HL-60 (cell line): ENCODE measurements at places on chromosomes 7 and 10.

GRCh38 chr7:45937301-45937700, 16.2 kb upstream of the IGFBP3 start:
- DNase-seq, result peak; percentile 59

GRCh38 chr10:112454910-112455779, 8.1 kb downstream of the VTI1A start:
- DNase-seq, result no peak

- peak; percentile 28 for DNase-seq
Measured at GRCh38 chr10:123583639-123584418, 82.3 kb upstream of the GPR26 start.

- DNase-seq, result no peak
Measured at GRCh38 chr7:25835197-25835596, 316.8 kb upstream of the NFE2L3 start.

DNA sequence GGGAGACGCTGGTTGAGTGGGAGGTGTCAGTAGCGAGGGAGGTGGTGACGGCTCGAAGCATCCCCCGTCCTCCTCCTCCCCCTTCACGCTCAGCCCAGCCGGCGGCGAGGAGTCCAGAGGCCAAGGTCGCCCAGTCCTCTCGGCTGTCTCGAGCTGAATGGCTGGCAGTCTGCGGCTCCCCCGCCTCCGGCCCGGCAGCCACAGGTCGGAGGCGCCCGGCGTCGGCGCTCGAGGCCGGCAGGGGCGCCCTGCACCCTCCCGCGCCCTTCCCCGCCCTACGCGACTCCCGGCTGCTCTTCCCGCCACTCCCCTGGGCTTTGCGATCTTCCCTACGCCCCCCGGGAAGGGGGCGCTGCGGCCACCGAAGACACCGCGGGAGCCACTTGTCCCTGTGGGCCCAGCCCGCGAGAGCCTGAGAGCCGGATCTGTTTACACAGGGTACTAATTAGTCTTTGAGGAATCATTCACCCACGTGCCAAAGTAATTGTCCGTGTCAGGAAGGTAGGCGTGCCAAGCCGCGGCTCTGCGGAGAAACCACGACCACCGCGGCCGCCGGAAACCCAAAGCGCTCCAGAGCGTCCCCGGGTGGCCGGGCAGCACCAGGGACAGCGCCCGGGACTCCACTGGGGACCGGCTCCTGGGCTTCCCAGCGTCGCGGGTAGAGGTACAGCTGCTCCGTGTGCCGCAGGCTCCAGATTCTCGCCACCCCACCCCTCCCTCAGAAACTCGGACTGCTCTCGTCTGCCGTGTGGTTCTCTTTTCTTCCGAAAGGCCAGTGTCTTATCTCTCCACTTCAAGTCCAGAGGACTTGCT, at the start of gene NXPH1:
Gene NXPH1 (plus strand): TSS at position 133 of the 813 bp plus-strand sequence.
- DNase-seq, result no peak

- DNase-seq, result no peak
Measured at GRCh38 chr10:122181041-122181732, 89.9 kb upstream of the BTBD16 start.

GRCh38 chr10:49666685-49667084, 12.8 kb upstream of the C10orf53 start:
- DNase-seq, result no peak

DNA sequence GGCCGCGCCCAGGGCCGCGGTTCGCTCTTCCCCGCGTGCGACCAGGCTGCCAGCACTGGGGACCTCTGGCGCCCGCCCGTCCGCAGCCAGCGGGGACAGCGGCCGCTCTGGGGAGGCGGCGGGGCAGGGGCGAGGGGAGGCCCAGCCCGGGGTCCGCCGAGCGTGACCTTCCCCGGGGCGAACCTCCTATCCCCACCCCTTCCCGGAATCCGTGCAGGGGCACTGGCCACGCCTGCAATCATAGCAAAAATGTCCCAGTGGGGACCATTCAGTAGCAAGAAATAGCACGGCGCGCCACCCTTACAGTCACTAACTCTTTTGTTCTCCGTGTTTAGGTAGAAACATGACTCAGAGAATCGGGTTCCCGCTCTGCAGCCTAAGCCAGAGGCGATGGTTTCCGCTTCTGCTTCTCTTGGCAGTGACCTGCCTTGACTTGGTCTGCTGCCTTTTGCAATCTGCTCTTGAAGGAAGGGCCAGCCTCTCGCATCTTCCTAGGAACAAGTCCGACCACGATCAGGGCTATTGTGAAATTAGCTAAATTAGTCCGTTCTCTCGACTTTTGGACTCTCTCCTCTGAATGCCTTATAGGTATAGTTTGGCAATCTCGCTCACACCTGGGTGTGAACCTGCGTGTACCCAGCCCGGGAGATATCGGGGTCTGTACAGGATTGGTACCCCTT, 79.3 kb upstream of the ACBD5 start:
- peak; percentile 57 for DNase-seq

GRCh38 chr7:131878777-131879176, 322.3 kb upstream of the PODXL start:
- no peak for DNase-seq

GRCh38 chr10:67533376-67533775, 162.6 kb downstream of the CTNNA3 start:
- no peak for DNase-seq

DNA sequence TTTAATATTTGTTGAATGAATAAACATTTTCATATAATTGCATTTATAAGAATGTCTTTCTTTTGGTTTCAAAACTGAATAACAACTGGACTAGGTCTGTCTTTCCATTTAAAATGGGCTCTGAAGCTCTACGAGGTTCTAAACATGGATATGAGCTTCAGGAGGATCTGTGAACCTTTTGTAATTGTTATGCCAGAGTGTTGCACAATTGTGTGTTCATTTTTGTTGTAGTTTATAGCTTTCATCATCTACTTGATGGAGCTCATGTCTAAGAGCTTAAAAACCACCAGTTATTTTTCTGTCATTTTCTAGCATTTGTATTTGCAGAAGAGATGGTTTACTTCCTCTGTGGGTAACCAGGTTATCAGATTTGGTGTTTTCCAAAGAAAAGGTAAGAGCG, 265.7 kb upstream of the NPY start:
- no peak for DNase-seq

DNA sequence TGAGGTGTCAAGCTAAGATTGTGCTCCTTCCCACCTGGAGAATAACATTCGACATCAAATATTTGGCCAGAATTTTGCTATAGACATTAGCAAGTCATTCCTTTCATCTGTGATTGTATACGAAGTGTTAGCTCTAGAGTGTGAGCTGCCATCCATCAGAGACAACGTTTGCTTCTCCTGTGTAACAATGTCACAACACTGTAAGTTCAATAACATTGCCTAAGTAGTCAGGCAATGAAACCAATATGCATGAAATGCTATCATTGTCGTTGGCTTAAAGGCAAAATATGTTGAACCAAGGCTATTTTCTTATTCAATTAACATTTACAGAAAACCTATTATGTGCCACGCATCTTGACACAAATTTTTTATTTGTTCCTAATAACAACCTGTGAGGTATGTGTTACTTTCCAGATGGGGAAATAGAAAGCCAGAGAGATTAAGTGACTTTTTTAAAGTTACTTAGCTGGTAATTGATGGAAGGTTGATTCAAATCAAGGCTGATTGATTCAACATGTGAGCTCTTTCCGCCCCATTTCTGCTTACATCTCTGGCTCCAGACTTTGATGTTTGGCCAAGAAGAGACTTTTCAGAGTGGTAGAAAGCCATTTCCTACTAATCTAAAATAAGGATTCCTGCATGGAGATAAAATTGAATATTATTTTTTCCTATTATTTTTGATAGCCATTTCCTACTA, 32.0 kb downstream of the BET1 start:
- DNase-seq, result no peak

DNA sequence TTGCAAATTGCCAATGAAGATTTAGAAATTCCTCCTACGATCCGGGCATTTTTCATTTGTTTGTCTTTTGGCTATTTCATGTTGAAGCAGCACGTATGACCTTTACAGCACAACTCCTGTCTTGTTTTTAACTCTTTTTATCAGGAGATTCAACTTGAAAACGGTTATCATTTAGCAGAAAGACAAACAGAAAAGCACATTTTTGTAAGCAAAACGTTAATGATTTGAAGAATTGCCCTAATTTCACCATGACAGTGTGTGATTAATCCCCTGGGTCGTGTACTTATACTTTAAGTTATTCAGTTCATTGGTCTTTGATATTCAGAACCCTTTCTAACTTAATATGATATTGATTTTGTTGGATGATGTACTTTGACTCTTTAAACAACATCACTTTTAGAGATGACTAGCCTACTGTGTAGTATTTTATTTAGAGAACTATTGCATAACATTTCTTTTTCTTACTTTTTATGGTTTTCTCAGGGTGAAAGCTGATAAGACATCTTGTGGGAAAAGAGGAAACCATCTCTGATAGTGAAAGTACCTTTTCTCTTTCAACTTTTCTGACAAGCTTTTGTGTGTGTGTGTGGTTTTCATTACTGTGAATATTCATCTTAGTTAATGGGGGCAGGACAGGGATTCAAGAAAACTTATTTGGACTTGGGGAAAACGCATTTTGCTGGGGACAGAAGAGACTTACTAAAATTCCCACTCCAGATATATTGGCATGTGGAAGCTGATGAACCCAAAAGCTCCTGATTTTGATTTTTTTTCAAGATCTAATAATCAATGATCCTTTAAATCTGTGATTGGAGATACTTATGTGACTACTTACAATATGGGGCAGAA, 8.1 kb downstream of the HHEX start:
- no peak for DNase-seq

DNA sequence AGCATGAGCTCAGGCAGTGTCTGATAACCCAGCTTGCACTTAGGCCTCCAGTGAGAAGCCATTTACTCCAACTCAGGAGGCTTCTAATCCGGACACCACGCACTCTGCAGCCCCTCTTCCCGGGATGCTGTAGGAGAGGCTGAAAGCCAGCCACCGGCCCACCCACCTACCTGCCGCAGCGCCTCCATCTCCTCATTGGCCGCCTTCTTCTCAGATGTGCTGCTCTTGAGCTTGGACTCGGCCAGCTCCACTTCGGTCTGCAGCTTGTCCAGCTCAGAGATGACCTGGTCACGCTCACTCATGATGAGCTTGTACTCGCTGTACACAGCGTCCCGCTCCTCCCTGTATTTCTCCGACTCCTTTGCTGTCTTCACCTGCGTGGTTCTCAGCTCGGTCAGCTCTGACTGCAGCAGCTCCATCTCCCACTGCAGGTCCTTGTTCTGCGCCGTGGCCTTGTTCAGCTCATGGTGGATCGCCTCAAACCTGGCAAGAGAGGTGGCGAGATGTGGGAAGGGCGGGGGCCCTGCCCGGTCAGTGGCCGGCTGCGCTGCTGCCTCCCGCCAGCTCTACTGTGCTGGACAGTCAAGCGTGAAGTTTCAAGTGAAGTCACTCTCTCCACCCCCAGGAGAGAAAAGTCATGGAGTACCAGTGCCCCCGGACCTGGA, 84.7 kb downstream of the DLG5 start:
- no peak for DNase-seq

GRCh38 chr10:48657416-48657815, 27.3 kb upstream of the WDFY4 start:
- DNase-seq, result no peak

DNA sequence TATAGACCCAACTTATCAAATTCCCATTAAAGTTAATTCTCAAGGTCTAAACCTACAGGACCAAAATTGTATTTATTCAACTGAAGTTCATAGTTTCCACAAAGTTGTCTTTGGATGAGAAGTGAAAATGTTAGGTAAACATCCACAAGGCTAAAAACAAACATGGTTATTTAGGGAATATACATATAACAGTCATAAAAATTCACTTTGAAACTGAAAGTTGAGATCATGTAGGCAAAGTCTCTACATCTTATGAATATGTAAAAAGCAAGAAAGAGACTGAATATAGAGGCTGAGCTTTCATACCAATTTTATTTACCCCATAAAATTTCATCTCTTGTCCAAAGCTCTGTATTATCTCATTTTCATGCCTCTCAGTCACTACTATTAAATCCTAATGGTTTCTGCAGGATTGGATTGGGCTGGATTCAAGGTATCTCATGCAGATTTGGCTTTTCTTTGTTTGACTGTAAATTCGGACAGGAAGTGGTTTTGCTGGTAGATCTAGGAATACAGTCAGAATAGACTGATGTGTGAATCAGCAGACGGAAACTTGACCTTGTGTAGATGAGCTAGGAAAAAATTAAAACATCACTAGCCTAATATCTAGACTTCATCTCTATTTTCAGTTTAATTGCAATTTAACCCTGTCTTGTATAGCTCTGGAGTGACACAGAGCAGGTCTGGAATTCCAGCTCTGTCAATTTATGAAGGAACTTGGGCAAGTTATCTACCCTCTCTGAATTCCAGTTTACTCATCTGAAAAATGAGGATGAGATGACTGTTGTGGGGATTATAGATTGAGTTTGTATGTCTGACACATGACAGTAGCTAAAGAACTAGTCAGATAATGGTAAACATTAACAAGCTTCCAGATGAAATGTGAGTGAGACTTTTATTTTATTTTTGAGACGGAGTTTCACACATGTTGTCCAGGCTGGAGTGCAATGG, 27.3 kb upstream of the SKAP2 start:
- no peak for DNase-seq

DNA sequence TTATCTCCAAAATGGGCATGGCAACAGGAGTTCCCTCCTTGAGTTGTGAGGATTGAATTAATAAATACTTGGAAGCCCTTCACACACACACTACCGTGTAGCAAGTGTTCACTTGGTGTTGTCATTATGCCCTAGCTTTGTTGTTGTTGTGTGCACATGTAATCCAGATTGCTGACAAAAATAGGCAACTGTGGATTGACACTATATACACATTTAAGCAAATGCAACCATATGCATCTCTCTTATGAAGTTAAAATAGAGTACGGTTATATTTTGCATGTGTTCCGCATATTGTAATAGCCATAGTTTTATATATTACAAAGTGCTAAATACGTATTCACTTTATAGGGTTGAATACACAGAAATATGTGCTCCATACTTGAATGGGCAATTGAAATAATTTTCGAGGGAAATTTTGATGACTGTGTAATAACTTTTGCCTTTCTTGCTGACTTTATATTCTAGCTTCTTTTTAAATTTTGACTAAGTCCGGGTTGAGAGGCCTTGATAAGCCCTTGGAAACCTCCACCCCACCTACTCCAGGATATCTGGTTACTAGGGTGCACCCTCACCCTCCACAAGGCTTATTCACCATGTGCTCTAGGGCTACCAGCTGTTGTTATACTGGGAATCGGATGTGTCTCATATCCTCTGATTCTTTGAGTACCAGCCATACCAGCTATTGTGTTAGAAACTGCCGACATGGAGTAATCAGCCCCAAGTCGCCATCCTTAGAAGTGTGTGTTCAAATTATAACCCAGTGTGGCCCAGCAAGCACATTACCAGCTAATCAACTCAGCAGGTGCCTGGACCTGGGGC, 265.0 kb downstream of the CAMK1D start:
- DNase-seq, result no peak

- peak; percentile 56 for DNase-seq
Measured at GRCh38 chr7:142412551-142413193, 154.8 kb upstream of the PRSS58 start.

GRCh38 chr7:149731207-149731955, 42.0 kb downstream of the ZNF467 start:
- DNase-seq, result no peak

DNA sequence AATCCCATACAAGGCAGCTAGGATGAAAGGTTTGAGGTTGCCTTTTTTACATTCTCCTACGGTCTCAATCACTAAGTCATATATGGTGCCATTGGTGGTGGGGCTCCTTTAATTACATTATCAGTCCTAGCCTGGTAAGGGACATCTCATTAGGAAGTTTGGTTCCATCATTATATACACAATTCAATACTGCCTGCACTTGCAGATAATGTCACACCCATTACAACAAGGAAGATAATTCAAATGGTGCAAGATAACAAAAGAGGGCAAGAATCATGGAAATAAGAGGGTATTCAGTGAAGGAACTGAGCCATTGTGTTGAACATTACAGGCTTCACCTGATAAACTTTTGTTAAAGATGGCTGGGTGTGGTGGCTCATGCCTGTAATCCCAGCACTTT, 1.7 kb upstream of the TMEM248 start:
- no peak for DNase-seq
